ENCODE measurements at places on chromosomes 1 and 21. TPM values are rescaled to one million over a fixed set of nuclear protein-coding genes. Genes with fewer than 3 reads are reported as not detected.

GRCh38 chr1:66623812-66624211 lies 89.9 kb downstream of the SGIP1 start:
- DNase-seq, result no peak

GRCh38 chr21:45508607-45509565 lies 33.4 kb downstream of the SLC19A1 start:
- DNase-seq, result no peak

The KRTAP6-2 gene
- not detected for total RNA-seq

The PTPRC gene
- 974 TPM for total RNA-seq

DNA sequence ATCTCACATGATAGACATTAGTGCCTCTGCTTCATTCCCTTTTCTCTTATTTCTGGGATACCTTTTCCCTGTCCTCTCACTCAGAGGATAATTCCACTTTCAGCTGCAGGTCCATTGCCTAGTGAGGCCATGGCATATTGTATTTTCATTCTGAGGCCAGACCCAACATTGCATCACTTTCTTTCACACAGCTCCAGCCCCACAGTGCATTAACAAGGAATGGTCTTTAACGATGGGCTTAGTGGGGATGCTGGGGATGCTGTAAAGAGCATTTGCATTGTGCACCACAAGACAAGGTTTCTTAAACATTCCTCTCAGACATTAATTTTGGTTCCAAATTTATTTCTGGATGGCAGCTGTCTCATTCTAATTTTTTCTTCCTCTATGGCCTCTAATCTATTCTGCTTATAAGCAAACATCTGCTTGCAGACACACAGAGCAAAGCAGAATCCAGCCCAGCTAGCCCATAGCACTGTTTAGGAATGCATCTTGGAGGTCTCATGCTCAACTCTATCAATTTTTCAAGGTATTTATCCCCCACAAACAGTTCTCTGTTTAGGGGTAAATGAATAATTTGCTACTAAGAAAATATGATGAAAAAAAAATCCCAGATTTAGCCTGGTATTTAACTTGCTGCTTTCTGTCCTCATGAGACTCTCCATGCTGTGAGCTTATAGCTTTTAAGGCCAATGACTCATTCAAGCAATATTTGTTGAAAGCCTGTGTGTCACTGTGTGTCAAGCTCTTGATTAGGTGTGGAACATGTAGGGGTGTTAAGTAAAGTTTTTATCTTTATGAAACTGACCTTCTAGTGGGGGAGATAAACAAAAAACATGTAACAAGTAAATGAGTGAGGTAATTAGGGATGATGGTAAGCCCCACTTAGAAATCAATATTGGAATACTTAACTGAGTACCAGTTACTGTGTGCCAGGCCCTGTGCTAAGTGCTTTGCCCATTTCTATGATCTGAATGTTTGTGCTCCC lies 44.5 kb upstream of the CCDC190 start:
- DNase-seq, result no peak

DNA sequence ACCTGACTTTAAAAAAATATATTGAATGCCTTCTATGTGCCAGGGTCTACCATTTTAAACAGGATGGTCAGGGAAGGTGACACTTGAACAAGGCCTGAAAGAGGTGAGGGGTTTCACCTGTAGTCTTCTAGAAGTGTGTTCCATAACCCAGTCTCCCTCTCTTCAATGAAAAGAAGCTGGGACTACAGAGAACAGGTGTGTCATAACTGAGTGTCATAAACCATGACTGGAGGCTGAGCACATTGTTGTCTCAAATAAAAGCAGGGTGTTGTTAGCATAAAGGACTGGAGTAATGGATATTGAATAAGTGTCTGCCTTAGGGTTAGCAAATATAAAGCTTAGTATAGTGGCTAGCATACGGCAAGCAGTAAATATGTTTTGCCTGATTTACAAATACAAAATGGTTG lies 65.4 kb downstream of the SYDE2 start:
- no peak for DNase-seq

The TBX19 gene
- total RNA-seq, result 4.3 TPM

The TXNDC12 gene
- 41.3 TPM for total RNA-seq

The CFAP107 gene
- not detected for total RNA-seq

- DNase-seq, result no peak
Observed at GRCh38 chr1:81509594-81509993, 291.1 kb upstream of the ADGRL2 start.

- peak; percentile 77 for DNase-seq
Observed at GRCh38 chr1:160711602-160712311, at the start of gene CD48. Gene CD48, minus strand, starts transcription at chr1:160711822. Its CDS starts 59 bp downstream, at chr1:160711763.

The IPP gene
- 17.3 TPM for total RNA-seq

DNA sequence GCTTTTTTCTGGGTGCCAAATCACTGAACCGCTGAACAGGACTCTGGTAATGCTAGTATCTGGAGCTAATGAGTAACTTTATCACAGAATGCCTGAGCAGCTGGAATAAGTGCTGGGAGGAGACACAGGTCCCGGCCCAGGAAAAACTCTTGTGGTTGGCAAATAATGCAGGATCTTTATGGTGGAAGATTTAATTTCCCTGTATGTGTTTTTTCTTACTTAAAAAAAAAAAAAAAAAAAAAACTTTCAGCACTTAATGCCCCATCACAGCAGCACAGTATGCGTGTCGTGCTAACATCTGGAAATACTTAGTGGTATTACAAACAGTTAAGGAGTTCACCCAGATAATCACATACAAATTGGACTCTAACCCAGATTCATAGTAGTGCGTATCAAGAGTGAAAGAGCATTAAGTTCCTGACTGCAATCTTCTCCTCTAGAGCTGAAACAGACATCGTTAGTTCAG lies 220.7 kb downstream of the TOMM20 start:
- DNase-seq, result no peak

The SH2D1B gene
- total RNA-seq, result not detected

The BTG2 gene
- total RNA-seq, result 197 TPM

GRCh38 chr1:179310721-179311120 lies 17.1 kb downstream of the SOAT1 start:
- DNase-seq, result no peak

DNA sequence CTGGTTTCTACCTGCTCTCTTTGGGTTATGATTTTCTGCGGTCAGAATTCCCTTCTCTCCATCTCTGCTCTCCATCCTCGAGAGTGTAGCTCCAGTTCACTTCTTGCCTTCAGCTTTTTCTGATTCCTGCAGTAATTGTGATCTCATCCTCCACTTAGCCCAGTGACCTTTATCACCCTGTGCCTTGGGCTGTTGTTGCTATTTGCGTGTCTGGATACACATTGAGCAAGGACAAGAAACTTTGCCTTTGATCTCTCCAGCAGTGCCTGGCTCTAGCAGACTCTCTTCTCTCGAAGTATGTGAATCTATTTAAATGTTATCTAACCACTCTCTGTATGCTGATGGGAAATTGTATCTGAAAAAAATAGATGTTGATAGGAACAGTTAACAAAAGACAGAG lies 76.4 kb upstream of the MARK1 start:
- DNase-seq, result no peak

DNA sequence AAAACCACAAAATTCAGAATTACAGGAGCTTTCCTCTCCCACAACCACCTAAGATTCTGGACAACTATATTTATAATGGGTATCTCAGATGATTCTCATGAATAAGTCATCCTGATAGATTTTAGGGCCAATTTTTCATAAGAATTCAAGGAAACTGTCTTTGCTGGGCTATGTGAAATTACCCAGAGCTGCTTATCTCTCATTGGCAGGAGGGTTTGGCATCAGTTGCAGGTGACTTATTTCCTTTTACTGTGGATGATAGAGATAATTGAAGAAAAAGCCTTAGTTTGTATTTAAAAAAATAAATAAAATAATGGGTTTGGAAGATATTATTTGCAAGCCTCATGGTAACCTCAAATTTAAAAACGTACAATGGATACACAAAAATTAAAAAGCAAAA lies 38.2 kb upstream of the WDR26 start:
- no peak for DNase-seq
